NCI-H2081 treated with DMSO at 0.1 percent for 48 hours (cell line): ENCODE measurements at places on chromosomes 11 and 22.

DNA sequence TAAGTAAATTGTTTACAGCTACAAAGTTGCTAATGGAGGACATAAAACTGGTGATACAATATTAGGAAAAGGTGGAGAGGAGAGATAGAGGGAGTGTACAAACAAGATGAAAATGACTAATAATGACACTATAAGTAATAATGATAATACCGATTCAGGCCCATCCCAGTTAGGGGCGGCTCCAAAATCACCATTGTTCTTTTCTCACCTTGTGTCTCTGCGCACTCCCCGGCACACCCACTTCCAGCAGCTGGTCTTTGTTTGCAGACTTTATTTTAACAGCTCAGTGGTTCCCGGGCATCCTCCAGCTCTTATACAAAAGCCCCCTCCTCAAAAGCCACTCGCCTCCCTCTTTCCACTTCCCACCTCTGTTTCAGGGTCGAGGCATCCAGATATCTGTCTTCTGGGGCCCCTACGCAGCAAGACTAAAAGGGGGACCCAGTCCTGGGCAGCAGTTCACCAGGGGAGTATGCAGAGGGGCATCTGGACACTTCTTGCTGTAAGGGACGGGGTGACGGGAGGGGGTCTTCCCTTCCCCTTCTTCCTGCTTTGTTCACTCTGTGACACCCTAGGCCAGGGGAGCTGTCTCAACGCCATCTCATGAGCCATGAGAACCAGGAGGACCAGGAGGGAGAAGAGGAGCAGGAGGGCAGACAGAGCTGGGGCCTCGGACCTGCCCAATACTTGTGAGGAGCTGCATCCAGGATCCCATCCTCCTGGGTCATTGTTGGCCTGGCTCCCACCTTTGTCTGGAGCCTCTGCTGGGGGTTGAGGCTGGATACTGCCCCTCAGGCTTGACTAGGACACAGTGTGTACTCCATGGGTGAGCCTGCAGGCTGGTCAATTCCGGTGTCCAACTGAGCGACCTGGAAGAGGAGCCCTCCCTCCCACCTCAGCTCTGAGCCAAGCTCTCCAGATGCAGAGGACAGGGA lies 2.7 kb downstream of the APOL2 start:
- DNase-seq: no peak

- no peak for DNase-seq
Observed at GRCh38 chr11:65427691-65428577, 5.3 kb downstream of the NEAT1 start.

DNA sequence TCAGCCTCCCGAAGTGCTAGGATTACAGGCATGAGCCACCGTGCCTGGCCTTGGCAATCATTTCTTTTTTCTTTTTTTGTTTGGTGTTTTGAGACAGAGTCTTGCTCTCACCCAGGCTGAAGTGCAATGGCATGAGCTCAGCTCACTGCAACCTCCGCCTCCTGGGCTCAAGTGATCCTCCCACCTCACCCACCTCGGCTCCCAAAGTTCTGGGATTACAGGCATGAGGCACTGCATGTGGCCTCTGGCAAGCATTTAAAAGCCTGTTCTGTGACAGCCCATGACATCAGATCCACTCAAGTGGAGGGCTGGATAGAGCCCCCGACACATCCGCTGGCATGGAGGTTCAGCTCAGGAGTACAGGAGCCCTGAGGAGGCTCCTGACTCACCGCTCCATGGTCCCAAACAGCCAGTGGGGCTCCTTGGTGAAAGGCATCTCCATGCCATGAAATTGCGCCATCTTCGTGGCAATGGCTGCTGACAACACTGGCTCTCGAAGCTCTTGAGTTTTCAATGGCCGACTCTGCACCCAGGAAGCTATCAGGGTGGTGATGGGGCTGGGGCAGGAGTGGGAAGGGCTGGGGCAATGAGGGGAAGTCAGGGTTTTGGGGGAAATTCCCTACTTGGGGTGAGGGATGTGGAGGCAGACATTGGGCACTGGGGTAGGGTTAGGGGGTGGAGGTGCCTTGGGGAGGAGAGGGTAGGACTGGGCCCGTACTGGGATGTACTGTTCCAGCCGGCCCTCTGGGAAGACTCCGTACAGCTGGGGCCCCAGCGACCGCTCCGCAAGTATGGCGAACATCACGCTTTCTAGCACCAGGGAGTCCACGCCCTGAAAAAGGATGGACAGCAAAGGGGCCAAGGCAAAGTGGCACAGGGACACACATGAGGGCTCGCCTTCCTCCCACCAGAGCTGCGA lies 1.4 kb downstream of the CHKB start:
- DNase-seq: no peak

DNA sequence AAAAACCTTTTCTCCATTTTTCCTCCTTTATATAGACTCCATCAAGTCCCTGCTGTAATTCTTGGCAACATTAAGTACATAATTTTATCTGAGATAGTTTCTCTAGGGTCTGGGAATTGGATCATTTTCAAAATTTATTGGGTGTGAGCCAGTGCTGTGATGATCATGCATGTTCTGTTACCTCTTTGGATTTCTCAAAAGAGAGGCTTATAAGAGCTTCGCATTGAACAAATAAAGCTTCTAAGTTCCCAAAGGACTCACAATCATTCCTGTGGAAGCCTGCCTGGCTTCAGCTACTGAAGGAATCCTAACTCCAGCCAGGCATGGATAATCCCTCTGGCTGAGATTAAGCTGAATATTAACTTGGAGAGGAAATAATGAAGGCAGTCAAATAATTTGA lies 208.5 kb downstream of the RAB38 start:
- no peak for DNase-seq

DNA sequence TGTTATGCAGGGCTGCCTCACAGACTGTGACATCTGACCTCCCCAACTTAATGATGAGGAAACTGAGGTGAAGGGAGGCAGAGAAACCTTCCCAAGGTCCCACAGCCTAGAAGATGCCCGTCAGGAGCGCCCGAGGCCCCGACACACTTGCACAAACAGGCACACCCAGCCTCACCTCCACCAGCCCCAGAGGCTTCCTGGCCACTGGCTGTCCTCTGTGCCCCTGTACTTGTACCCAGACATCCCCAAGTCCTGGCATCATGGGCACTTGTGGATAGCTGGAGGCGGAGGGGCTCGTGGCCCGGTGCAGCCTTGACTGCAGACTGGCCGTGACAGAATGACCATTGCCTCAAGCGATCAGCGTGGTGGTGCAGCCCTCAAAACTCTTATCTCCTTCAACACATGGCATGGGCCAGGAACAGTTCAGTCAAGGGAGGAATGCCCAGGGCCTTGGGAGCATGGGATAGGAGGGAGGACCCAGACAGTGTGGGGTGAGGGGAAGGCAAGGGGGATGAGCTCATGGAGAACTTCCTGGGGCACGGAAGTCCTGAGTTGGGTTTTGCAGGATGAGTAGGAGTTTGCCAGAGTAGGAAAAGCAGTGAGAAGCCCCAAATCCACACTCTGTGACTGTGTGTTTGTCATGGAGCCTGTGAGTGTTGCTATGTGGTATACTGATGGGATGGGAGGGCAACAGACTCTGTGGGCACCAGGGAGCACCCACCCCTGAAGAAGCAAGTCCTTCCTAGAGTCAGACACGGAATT lies 25.8 kb upstream of the PPARA start:
- DNase-seq: no peak

DNA sequence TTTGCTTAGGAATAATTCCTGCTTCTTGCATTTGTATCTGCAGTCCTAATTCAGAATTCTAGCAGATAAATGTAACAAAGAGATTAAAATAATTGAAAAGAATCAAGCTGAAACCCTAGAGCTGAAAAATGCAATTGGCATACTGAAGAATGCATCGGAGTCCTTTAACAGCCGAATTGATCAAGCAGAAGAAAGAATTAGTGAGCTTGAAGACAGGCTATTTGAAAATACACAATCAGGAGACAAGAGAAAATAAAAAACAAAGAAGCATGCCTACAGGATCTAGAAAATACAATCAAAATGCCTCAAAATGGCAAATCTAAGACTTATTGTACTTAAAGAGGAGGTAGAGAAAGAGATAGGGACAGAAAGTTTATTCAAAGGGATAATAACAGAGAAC lies 8.2 kb downstream of the TREH start:
- DNase-seq: no peak

- DNase-seq: no peak
Observed at GRCh38 chr22:36773935-36774334, 2.0 kb downstream of the IFT27 start.

DNA sequence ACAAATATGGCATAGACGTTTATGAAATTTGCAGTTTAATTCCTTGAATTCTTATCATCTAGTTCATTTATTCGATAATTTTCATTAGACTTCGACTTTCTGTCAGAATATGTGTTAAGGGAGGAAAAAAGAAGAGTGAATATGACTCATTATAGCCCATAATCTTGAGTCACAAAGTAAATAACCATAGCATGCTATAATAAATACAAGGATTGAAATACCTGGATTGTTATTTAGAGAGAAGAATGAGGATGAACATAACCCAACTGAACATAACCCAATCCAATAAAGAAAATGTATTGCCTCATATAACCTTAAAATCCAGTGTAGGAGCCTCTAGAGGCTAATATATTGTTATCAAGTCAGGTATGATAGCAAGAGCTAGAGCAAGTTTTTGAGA lies 1858.3 kb upstream of the RAG2 start:
- no peak for DNase-seq

DNA sequence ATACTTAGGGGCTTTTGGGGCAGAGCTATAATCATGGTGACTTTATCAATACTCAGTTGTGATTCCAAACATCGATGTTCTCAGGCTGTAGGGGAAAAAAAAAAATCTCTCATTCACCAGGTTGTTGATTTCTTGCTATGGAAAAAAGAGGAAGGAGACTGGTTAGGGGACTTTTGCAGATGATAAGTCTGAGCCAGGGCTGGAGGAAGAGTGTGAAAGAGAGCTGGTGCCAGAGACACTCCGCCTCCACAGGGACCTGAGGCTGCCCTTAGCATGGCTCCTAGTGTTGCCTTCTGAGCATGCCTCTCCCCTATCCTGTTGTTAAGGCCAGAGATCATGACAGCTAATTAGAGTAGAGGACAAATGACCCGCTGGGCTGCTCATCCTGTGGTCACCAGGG lies 16.9 kb downstream of the UPB1 start:
- DNase-seq: no peak

GRCh38 chr11:9056467-9056866 lies 34.9 kb downstream of the SCUBE2 start:
- no peak for DNase-seq

DNA sequence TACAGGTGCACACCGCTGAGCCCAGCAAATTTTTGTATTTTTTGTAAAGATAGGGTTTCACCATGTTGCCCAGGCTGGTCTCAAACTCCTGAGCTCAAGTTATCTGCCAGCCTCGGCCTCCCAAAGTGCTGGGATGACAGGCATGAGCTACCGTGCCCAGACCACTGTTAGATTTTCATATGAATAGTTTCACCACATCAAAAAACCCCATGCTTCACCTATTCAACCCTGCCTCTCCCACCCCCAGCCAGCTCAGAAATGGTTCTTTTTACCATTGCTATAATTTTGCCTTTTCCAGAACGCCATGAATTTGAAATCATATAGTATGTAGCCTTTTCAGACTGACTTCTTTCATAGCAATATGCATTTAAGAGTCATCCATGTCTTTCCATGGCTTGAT lies 37.9 kb downstream of the CDPF1 start:
- DNase-seq: no peak

GRCh38 chr22:31917227-31917921 lies 27.0 kb upstream of the YWHAH start:
- no peak for DNase-seq

GRCh38 chr22:46064228-46064965 lies 85.9 kb upstream of the PPARA start:
- DNase-seq: no peak

GRCh38 chr11:3201112-3201581 lies 17.5 kb downstream of the MRGPRG start:
- no peak for DNase-seq

DNA sequence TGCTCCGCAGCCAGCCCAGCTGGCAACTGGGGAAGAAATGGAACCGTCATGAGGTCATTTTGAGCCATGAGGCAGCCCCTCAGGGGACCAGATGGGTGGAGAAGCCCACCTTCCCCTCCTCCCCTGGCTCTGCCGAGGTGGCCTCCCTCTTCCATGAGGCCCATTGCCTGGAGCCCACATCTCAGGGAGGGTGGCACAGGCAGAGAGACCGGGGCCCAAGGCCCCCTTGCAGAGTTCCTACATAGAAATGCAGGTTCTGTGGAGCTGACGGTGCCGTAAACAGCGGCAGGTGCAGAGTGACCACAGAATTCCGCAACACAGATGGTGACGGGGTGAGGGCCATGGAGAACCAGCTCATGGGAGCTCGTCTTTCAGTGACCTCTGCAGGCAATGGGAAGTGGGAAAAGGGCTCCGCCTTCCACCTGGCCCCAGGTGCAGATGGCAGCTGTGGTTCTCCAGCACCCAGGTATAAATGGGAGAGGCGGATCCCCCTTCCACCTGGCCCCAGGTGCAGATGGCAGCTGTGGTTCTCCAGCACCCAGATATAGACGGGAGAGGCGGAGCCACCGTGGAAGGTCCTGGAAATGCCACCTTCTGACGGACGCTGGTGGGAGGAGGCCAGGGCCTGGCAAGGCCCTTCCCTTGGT lies 765.4 kb downstream of the BRD1 start:
- DNase-seq: no peak

DNA sequence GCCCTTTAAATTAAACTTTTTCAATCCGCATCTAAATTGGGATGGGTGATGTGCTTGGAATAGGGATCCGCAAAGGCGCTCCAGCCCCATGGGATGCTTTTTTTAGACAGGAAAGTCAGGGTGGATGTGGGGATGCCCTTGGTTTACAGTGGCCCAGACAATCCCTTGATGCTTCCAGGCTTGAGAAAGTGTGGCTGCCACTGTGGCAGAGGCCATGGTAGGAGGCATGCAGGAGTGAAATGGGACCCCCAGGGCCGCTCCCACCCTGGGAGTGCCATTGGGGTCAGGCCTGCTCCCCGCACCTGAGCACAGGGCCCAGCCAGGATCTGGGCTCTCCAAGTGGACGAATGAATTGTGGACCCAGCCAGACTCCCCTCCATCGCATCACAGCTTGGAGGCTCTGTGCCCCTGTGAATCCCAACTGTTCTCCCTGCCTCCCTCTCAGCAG lies 75.8 kb downstream of the COMMD9 start:
- DNase-seq: no peak

DNA sequence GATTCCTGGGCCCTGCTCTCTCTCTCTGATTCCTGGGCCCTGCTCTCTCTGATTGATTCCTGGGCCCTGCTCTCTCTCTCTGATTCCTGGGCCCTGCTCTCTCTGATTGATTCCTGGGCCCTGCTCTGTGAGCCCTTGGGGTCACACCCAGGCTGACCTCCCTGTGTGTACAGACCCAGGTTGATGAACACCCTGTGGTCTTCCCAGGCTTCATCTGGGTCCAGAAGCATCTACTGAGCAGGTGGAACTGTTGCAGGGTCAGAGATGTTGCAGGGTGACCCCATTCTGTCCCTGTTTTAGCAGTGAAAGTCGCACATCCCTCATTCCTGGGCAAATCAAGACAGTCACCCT lies 16.3 kb upstream of the GDPD5 start:
- no peak for DNase-seq

- DNase-seq: no peak
Observed at GRCh38 chr11:67632175-67632981, 2.6 kb upstream of the NUDT8 start.

- DNase-seq: no peak
Observed at GRCh38 chr22:19169947-19170318, 8.6 kb downstream of the SLC25A1 start.
